ENCODE measurements at places on chromosomes 2 and 18.

GRCh38 chr2:189982780-189983394 lies 79.6 kb downstream of the MSTN start:
- no peak for DNase-seq

DNA sequence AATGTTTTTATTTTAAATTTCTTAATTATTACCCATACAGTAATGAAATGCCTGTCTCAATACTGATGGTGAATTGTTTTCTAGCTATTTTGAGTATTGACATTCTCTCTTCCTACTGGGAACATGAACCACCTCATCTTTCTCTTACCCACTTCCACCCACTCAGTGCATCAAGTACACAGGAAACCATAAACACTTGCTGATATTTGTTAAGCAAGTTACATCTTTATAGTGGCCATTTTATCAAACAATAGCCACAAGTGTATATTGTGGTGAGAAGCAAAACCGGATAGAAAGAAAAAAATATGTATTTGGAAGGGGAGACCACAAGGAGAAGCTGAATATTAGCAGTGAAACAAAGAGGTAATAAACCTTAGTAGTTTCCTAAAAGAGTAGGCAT lies 368.1 kb upstream of the HNRNPA3 start:
- no peak for DNase-seq

DNA sequence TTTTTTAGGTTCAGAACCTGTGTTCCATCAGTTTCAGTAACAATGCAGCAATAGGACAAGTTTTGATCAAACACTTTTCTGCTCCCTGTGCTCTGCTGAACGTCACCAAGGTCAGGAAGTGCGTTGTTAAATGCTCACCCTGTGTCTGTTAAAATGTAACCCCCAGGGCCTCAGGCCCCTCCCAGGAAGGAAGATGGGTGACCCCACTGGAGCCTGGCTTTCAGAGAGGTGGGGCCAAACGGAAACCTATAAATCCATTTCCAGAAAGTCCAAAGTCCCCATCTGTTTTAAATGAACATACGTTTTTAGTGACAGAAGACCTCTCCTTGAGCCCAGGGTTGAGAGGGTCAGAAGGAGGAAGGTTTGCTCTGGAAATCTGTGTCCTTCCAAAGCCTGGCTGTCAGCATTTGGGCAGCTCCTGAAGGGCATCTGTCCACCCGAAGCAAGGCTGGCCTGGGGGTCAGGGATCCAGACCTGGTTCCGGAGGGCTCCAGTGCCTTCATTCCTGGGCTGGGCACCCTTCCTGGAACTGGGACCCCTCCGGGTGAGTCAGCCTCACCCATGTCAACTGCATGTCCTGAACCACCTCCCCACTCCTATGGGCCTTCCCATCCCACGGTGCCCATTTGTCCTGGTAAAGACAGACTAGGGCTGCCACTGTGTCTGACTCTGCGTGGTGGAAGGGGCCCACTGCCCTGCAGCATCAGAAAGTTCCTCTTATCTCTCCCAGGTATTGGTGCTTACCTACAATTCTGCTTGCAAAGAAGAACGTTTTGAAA lies 117.4 kb upstream of the COPS8 start:
- no peak for DNase-seq

- no peak for DNase-seq
Observed at GRCh38 chr2:109528811-109529501, 84.8 kb downstream of the SEPTIN10 start.

DNA sequence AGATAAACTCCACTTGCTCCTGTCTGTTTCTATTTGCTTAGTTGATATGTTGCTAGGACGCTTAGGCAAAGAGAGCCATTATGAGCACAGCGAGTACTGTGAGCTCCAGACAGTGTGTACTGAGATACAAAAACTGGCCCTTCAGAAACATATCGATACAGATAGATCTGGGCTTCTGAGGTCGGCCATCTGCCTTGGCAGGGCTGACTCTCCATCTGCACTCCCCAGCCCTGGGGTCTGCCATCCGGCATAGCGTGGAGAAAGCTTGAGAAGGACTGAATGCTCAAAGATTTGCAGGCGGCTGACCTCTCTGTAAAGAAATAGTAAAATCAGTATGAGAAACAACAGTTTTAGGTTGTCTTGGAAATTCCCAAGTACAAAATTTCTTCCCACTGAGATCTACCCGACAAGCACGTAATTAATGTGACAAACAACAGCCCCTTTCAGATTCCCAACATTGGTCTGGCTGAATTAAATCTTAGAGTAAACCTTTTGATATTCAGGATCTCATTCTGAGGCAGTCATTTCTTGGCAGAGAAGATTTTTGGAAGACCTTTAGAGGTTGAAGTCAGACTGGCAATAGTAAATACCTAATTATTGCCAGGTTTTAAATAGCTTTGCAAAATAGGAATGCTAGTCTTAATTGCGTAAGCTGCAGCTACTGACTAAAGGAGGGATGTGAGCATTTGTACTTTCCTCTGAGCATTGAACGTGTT lies 127.4 kb downstream of the CHST9 start:
- no peak for DNase-seq

- no peak for DNase-seq
Observed at GRCh38 chr2:120769787-120770120, 34.1 kb downstream of the GLI2 start.

DNA sequence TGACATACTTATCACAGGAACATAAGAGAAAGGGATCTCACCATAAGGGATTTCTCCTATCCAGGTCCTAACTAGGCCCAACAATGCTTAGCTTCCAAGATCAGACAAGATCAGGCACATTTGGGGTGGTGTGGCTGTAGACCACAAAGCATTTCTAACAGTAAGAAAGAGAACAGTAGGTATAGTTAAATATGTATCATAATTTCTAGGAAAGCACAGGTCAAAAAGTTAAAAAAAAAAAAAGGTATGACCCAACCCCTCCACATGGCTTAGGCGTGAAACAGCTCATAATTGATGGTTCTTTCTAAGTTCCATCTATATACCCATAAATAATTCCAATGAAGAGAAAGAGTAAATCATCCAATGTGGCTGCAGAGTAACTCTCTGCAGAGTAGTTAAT lies 6.9 kb downstream of the PRKD3 start:
- no peak for DNase-seq

DNA sequence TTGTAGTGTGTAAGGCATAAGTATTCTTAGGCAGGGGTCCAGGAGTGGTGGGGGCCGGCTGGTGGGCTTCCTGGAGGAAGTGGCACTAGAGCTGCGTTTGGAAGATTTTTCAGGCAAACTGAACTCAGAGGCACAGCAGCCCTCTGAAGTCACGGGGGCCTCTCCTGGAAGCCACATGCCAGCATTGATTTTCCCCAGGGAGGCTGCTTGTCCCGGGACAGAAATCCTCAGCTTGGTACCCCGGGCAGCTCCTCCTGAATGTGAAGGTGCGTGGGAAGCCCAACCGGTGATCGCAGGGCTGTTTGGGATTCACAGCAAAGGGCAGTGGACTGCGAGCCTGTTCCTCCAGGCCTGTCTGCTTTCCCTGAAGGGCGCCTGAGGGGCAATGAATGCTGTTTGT lies 1.6 kb upstream of the PDIA6 start:
- DNase-seq = no peak

- no peak for DNase-seq
Observed at GRCh38 chr18:22129778-22130177, 39.6 kb upstream of the GATA6 start.

DNA sequence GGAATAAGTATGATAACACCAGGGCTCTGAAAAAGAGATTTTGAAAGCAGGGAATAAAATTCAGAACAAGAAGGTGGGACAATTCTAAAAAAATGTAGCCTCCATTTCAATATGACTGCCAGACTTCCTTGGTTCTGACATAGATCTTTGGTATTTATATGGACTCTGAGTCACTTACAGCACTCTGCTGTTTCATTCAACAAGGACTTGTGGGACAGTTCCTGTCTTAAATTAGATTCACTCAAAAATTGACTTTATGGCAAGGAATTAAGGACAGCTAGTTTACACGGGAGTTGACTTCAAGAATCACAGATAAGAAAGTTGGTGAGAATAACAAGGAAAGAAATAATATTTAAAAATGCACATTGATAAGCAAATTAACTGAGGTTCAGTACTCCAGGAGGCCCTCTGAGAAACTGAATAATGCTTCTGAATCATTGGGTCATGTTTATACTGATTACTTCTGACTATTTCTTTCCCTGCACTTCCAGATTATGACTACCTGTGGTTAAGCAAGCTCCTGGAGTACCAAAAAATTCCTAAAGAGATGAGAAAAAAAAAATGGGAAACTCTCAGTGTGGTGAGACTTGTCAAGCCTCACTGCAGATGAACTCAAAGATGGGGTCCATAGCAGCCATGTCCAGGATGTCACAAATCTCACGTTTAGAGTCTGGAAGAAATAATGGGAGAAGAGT lies 828.3 kb upstream of the PIK3C3 start:
- no peak for DNase-seq

DNA sequence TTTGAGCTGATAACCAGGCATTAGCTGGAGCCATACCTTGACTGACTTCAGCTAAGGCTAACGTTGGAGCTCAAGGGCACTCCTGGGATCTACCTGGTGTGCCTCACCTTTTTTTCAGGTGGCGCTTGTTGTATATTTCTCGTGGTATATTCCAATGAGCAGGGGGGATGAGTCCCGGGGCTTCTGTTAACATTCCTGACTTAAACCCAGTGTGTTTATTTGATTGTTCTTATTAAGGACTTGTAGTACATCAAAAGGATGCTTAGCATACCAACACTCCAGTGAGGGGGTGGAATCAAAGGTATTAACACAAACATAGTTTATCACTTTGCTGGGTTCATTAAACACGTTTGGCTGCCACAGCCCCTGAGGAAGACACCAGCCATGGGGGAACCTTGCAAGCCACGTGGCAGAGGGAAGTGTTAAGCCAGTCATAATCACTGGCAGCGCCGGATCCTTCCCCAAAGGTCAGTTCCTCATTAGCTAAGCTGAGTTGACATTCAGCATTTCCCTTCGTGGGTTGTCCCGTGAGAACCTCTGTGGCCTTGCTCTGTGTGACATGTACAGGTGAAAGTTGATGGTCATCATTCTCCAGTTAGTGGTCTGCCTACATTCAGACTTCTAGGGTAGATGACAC lies 119.5 kb upstream of the MCFD2 start:
- DNase-seq = no peak

GRCh38 chr2:52327641-52328040 lies 1295.7 kb upstream of the NRXN1 start:
- no peak for DNase-seq

- no peak for DNase-seq
Observed at GRCh38 chr18:61556862-61557261, 223.6 kb downstream of the CDH20 start.

GRCh38 chr2:15940661-15941480 lies 521 bp downstream of the MYCN start:
- DNase-seq = no peak

DNA sequence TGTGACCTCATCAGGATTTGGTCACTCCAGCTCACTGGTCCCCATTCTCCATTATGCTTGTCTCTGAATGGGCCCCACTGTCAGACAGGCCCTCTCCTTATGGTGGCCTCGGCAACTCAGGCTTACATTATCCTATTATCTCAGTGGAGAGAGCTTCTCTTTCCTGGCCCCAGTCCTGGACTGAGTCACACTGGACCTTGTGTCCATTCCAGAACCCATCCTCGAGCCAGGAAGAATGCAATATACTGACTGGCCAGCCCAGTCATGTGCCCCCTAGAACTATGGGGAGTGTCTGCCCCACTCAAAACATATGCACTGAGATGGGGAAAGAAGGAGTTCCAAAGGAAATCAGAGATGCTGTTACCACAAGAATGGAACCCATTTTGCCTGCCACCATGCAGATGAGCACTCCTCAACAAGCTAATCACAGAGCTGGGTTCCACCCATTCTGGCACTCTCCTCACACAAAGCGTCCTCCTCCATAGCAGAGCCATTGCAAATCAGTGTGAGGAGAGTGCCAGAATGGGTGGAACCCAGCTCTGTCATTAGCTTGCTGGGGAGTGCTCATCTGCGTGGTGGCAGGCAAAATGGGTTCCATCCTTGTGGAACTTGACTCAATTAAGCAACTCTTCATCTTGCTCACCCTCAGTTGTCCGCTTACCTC lies 71.9 kb downstream of the CHRNA1 start:
- DNase-seq = no peak

DNA sequence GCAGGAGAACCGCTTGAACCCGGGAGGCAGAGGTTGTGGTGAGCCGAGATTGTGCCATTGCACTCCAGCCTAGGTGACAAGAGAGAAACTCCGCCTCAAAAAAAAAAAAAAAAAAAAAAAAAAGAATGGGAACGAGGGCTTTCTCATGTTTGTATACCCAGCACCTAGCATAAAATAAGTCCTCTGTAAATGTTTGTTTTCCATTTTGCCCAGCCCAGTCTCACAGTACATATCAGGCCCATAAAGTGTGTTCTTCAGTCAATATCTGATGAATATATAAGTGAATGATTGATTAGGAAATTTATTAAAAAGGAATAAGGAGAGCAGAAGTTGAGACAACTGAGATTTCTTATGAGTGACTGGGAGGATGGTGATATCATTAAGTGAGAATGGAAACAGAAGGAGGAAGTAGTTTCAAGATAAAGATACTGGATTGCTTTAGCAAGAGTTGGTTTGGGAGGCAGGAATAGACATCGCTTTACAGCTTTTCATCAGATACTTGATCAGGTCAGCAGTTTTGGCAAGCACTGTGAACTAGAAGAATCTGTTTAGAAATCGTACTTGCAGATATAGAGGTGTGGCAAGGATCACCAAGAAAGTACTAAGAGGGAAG lies 327.5 kb downstream of the KIAA1328 start:
- DNase-seq = no peak

GRCh38 chr2:84442888-84443287 lies 16.2 kb downstream of the SUCLG1 start:
- DNase-seq = no peak

- no peak for DNase-seq
Observed at GRCh38 chr2:218152777-218153176, 14.0 kb downstream of the CXCR1 start.

- no peak for DNase-seq
Observed at GRCh38 chr2:220767591-220768255, 804.4 kb downstream of the EPHA4 start.

DNA sequence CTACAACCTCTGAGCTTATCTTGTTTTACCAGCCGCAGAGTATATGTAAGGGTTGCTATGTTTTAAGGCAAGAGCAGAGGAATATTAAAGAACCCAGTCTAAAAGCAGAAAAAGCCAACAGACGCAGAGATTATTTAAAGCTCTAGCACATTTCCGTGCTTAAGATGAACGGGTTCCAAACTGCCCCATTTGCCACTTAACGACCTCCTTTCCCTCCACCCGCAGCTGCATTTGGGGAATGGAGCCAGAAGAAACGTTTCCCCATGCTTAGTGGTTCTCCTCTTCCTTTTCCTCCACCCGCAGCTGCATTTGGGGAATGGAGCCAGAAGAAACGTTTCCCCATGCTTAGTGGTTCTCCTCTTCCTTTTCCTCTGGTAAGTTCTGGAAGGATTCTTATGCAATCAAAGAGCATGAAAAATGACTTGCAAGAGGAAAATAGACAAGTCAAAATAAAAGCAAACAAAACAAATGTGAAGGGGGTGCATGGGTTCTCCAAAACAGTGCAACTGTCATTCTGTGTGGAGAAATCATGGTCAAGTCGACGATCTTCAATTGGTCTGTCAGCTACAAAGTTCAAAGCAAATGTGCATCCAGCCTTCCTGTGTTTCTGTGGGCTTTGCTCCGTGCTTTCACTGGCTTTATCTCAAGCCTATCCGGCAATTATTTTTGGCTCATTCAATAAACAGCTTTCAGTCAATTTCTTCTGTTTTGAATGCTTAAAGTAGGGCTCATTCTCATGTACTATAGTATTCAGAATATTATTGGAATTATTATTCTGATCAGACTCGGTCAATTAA lies 57.8 kb downstream of the DIPK1C start:
- no peak for DNase-seq

GRCh38 chr18:27797484-27797883 lies 379.4 kb downstream of the CDH2 start:
- no peak for DNase-seq

GRCh38 chr2:2664989-2665833 lies 334.1 kb upstream of the MYT1L start:
- peak; percentile 9 for DNase-seq

All from fibroblast of skin of left biceps (primary cell).